ENCODE measurements at places on chromosomes 5 and 9.

DNA sequence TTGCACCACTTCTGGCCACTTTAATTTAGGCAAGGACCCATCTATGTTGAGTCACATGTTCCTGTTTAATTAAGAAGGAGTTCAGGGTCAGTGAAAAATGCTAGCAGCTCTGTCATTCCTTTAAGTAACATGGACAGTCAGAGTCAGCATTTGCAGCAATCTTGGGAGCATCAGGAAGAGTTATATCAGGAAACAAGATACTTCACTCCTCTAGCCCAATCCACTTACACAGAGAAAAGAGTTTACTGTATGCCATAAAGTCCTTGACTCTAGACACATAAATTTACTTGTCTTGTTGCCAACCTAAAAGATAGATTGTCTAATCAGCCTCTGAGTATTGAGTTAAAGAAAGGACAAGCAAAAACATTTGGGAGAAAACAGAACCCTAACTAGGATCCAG lies 266.7 kb downstream of the PJA2 start:
- no peak for DNase-seq

- DNase-seq: no peak
Observed at GRCh38 chr9:137382444-137383080, 40.4 kb downstream of the EXD3 start.

- DNase-seq: no peak
Observed at GRCh38 chr5:51961154-51961562, 577.9 kb downstream of the ISL1 start.

DNA sequence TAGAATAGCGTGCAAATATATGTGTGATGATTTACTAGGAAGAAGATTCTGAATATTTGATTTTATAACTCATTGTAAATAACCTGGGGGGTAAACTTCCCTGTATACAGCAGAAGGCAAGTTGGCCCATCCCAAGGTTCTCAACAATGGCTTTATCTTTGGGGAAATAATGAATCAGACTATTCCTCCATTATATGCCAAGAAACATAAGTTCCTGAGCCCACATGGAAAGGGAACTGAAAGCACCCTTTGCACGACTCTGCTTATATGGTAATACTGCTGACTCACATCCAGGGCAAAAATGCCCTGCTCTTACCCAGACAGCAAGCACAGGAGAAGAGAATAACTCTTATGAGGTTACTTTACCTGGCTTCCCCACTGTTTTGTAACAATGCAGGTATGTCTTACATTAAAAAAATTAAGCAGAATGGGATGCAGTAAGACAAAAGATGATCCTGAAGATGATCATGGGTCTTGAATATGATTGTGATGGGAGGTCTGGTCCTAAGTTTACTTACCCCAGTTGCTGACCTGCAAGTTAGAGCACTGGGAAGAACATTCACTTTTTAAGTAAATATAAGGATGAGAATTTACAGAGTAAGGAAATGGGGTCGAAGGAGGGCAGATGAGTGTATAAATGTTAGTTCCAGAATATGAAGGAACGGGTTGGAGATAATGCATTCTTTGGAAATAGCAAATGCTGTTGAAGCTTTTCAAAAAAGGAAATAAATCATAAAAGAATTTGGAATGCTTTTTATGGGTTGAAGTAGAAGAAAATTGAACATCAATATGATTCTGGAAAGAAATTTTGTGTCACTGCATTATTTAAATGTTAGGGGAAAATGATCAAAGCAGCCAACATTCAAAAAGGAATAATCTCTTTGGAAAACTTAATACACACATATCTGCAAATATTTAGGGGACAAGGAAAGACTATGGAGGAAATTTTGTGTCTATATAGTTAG lies 428.4 kb upstream of the MPDZ start:
- DNase-seq: no peak

DNA sequence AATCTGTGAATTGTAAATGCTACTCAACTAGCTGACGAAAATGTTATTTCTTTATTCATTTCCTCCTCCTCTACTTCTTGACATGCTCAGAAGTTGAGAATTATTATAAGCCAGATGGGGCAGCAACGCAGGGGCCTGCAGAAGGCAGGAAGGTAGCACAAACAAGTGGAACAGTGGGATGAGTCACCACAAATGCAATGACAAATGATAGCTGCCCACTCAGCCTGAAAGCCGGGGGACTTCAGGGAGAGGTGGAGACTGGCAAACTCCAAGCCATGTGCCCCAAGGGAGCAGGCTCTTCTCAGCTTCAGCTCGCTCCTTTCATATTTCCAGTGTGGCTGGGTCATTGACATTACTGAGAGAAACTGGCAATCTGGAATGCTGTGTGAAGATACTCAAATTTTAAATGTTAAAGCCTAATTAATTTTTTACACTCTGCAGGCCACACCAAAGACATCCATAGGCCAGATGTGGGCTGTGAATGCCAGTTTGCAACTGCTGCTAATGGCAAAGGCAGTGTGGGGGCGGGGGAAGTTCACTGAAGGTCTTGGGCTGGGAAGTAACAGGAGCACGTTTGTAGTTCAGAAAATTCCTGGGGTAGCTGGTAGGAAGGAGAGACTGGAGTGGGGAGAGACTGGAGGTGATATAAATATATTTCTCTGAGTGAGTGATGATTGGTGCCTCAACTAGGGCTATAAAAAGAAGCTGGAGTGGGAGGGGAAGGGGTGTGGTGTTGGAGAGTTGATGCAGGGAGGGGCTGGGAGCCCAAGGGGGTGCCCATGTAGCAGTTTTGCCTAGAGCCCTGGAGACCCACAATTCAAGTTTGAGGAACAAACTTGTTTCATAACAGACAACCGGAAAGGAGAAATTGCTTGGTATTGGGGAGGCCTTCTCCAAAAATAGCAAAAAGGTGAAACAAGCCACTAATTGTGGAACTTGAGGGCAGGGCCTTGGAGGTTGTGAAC lies 20.8 kb upstream of the ADRB2 start:
- DNase-seq: peak; percentile 18

DNA sequence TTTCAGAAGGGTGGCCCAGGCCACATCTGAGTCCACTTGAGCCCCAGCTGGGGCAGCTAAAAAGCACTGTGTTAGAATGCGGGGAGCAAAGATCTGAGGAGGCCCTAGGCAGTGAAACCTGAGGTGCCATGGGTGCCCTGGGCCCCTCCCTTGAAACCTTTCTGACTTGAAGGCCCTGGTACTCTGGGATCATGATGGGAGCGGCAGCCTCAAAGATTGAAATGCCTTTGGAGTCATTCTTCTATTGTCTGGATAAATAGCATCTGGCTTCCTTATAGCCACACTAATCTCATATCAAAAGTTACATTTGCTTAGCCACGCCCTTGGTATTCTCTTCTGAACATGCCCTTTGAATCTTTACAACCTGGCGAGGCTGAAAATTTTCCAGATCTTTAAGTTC lies 7.7 kb upstream of the SEMA5A start:
- DNase-seq: no peak

GRCh38 chr9:29001006-29001405 lies 1427.7 kb upstream of the C9orf72 start:
- no peak for DNase-seq

GRCh38 chr9:14127656-14128055 lies 186.3 kb downstream of the NFIB start:
- DNase-seq: no peak

- no peak for DNase-seq
Observed at GRCh38 chr5:88021141-88021540, 247.5 kb downstream of the TMEM161B start.

DNA sequence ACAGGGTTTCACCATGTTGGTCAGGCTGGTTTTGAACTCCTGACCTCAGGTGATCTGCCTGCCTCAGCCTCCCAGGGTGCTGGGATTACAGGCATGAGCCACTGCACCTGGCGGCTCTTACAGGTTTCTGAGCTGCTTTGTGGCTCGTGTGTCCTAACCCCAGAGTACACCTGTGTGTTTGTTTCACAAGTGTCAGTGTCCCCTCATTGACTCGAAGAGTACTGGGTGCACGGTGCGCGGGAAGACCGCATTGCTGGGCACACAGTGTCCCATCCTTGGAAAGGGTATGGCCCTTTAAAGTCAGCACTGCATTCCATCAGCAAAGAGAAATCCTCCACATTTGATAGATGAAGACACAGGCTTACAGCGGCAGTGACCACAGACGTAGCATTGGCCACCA lies 23.8 kb downstream of the NDST1 start:
- DNase-seq: no peak

DNA sequence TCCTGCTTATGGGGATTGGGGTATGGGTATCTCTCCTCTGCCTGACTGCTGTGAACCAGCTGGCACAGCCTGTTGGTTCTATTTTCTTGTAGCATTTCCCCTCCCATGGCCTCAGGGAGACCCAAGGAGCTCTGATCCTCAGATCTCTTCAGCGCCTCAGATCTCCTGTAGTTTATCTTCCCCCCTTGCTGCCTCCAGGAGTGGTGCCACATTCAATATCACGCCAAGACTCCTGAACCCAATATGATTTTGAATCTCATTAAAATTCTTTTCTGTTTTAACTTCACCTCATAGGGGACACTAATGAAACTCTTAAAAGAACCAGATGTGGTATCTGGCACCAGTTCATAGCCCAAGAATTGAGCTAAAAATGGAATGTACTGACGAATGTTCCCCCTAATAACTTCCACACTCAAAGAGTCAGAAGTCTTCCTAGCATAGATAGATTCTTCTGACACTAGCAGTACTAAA lies 59.6 kb upstream of the LIFR start:
- no peak for DNase-seq

GRCh38 chr9:88013035-88013434 lies 38.7 kb upstream of the CDK20 start:
- no peak for DNase-seq

DNA sequence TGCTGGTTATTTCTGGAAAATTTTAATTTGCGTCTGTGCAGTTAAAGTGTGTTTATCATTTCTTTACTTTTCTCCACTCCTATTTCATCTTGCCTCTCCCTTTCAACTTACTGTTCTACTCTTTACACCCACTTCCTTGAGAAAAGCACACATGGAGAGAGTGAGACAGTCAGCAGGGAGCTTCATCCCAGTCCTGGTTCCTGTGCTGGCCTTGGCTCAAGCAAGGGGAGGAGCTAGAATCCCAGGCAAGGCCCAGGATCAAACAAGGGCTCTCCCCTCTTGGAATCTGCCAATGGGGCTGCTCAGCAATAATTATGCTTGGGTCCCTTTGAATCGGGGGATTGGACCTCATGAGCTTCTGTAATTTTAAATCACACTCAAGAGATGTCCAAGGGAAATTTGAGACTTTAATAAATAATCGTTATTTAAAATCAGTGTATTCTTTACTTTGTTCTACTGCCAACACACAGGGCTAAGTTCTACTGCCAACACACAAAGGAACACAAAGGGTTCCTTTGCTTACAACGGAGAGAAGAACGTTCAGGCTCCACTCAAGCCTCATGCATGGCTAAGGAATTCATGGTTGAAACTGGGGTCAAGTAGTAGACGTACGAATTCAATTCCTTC lies 439.3 kb upstream of the DAB2 start:
- DNase-seq: no peak

- DNase-seq: no peak
Observed at GRCh38 chr5:148202531-148203203, at the start of gene SPINK6. Gene SPINK6 (plus strand): TSS chr5:148203042. CDS start chr5:148203097, 55 bp downstream.

GRCh38 chr5:147693233-147693632 lies 89.3 kb downstream of the JAKMIP2 start:
- no peak for DNase-seq

GRCh38 chr9:4168526-4168925 lies 131.3 kb downstream of the GLIS3 start:
- DNase-seq: no peak

DNA sequence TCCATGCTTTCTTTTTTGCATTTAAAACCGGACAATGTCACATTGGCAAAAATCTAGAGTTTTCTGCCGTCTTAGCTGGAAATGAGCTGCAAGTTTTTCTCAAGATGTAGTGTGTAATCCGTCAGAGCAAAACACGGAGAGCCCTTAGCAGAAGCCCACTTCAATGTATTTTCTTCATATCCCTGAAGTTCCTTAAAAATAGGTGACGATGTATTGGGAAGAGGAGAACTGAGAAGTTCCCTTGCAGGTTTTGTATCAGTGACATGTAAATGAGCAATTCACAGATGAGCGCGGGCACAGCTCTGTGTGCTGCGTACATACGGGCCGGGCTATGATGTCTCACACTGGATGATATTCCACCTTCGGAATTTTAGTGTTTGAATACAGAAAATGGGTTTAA lies 14.8 kb upstream of the CLPTM1L start:
- no peak for DNase-seq

DNA sequence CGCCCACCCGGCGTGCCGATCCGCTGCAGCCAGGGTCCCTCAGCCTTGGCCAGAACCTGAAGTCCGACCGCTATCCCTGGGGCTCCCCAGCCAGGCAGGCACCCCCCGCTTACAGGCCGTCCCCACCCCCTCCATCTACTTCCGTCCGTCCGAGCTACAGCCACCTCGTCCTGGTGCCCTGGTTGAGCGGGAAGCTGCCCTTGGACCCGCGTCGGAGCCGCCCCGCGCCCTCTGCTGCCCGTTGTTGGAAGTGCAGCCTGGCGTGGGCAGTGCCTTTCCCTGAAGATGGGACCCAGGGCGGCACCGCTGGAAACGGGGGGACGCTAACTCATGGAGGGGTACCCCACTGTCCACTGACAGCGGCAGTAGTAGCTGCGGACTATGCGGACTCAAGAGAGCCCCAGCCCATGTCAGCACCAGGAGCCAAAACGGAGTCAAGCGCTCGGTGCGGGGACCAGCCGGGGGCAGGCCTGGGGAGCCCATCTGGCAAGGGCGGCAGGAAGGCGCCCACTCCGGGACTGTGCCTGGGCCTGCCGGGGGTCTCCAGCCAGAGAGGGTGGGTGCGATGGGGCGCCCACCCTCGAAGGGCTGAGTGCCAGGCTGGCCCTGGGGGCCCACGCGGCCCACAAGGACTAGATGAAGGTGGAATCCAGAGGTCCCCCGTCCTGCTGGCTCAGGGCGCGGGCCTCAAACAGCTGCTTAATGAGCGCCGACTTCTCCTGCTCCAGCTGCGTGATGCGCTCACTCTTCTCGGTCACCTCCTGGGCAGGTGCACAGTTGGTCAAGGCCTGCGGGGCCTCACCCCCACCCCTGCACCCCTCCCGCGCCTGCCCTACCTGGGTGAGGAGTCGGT lies 6.1 kb downstream of the SAPCD2 start:
- no peak for DNase-seq

DNA sequence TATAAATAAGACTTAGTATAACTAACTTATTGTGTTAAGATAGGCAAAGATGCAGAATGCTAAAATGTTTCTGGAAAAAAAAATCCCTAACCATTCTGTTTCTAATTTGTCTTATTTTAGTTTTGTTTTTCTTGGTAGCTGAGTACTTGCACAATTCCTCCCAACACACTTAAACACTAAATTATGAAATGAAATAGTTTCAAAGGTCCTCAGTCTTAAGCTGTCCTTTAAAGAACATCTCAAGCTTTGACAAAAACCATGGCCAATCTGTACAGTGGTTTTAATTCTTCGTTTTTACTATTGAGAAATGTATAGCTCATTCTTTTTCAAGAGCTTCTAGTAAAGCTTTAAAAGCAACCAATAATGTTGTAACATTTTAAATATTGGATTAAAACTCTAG lies 171.5 kb downstream of the EDIL3 start:
- no peak for DNase-seq

DNA sequence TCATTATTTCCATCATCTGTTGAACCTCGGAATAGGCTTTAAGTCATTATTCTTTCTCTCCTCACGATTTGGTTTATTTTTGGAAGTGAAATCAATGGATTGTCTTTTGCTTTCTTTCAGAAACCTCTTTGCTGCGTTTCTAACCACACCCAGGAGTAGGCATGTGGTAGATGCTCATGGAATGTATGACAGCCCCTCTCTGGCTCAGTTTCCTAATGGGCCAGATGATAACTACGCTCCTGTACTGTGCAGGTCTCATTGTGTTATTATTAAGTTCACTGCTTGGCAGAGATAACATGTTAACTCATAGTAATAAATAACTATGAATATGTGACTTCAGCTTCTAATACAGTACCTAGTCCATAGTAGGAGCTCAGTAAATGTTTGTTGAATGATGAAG lies 175.5 kb upstream of the KLF4 start:
- DNase-seq: no peak

GRCh38 chr5:126965061-126965475 lies 65.3 kb downstream of the MARCHF3 start:
- no peak for DNase-seq
